Mesothelial cell of epicardium (in vitro differentiated cells): ENCODE measurements at places on chromosomes 6 and 20. TPM values are rescaled to one million over a fixed set of nuclear protein-coding genes. Genes with fewer than 3 reads are reported as not detected.

HLA-DOA gene
- 4.8 to 6.1 TPM (median 5.8 TPM) in 3 replicates for total RNA-seq

CD109 gene
- total RNA-seq = 3.7 to 4.3 TPM (median 3.8 TPM) in 3 replicates

PTK7 gene
- total RNA-seq = 303 to 313 TPM (median 308 TPM) in 3 replicates

DNA sequence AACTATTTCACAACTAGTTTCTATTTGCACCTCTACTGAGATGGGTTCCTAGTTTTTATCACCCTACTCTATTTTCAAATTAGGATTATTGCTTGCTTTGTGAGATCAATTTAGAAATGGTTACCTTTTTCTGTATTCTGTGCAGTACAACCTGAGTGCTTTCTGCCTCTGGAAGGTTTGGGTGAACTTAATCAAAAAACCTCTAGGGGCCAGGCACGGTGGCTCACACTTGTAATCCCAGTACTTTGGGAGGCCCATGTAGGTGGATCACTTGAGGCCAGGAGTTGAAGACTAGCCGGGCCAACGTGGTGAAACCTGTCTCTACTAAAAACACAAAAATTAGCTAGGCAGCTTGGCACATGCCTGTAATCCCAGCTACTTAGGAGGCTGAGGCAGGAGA lies 63.3 kb downstream of the SCAF8 start:
- no peak overlapping the region for H3K4me3 ChIP-seq
- H3K27me3 ChIP-seq = no peaks in the 10 kb centered on the region
- no peak for DNase-seq
- H3K4me1 ChIP-seq = peaks cover 6% of the 10 kb centered on the region
- H3K36me3 ChIP-seq = peaks cover 32% of the 10 kb centered on the region

TXLNB gene
- total RNA-seq = 0.44 to 1.6 TPM (median 0.67 TPM) in 3 replicates
